ENCODE measurements at places on chromosomes 1 and 21.

DNA sequence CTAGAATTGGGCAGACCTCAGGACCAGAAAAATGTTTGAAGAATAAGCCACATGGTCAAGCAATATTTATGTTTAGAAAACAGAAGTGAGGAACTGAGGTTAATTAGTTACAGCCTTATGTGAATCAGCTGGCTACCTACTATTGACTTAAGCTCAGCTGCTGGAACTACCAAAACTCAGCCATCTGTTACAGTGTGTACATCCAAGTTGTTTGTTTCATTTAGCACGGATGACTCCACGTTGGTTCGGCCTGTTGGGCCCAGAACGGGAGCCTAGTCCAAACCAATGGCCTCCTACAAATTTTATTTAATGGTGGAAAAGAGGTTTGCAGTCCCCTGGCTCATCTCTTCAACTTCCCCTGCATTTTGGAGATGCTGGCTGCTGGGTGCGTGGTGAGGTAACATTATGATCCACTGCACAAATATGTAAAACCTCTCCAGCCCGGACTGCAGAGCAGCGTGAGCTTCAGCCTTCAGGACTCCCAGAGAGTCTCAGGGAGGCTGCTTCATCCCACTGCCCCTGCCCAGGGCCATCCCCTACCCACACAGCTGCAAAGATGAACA is 143.4 kb downstream of the ZZZ3 start:
- DNase-seq, result no peak

GRCh38 chr1:193438312-193438711 is 251.9 kb upstream of the B3GALT2 start:
- DNase-seq, result no peak

DNA sequence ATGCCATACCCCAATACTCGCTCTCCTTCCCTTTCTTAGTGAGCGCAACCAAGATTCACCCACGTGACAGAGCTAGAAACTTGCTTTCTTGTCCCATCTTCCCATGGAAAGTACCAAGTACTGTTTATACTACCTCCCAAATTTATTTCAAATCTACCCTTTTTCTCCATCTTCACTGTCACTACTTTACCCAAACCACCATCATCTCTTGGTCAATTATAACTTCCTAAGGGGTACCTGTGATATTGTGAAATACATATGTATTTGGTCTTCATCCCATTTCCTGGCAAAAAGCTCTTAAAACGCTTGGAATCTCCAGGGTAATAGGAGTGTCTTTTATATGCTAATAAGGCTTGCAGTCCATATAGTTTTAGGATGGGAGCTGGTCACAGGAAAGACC is 8.2 kb downstream of the DRAM2 start:
- DNase-seq, result no peak

DNA sequence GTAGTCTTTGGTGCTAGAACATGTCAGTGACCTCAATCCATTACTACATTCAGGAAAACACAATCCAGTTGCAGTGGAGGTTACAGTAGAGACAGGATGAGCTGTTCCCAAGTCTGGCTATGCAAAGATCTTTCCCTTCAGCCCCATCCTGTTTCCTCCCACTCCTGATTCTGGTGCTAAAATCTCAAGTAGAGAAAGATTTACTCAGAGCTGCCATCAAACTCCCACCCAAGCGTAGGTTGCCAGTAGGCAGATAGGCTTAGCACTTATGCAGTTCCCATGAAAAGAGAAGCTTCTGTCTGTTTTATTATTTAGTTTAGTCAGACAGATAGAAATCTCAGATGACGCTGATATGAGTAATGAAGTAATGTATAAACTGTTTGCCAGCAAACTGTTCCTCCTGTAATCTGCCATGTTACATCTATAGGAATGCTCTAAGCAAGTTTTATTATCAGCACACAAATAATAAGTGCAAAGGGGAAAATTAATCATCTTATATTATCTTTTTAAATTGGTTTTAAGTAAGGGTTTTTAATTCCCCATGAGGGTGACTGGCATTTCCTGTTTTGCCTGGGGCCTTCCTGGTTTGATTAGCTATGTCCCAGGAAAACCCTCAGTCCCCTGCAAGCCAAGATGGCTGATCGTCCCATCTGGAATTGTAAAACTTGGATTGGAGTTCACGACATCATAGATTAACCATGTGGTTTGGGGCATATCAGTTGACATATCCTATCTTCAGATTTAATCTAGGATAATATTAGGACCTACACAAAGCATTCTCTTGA is 188.3 kb upstream of the PALMD start:
- no peak for DNase-seq
